Activated CD8-positive, alpha-beta T cell treated with anti-CD3 and anti-CD28 coated beads, Interleukin-2, amount 10 ng/mL, durations not matched to agents 7 days and 5 days (primary cell): ENCODE measurements at places on chromosomes 4 and X. TPM values are rescaled to one million over a fixed set of nuclear protein-coding genes. Genes with fewer than 3 reads are reported as not detected.

The HTR2C gene
- not detected for total RNA-seq

The EMCN gene
- total RNA-seq, result not detected

The PRICKLE3 gene
- 13.9 TPM for total RNA-seq

The MUC7 gene
- total RNA-seq, result not detected

The CT55 gene
- not detected for total RNA-seq

DNA sequence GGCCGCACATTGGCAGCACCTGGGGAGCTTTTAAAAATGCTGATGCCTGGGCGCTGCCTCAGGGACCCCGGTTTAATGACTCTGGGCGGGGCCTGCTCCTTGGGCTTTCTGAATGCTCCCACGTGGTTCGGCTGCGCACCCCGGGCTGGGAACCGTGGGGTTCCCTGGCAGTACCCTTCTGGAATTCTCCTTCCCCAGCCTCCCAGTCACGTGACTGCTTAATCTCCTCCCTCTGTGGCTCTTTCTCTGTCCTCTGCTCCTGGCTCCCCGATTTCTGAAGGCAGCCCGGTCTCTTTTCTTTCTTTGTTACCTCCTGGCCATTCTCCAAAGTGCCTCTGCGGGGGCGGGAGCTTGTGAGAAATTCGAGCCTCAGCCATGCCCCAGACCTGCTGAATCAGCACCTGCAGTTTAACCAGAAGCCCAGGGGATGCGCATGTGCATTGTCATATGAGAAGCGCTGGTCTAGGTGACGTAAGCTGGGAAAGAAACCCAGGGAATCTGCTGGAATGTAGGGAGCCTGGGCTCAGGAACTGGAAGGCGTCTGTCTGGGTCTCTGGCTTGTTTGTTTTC is 16.6 kb downstream of the CLCN4 start:
- DNase-seq, result no peak

- DNase-seq, result no peak
Observed at GRCh38 chr4:157421365-157421764, 200.8 kb downstream of the GRIA2 start.

DNA sequence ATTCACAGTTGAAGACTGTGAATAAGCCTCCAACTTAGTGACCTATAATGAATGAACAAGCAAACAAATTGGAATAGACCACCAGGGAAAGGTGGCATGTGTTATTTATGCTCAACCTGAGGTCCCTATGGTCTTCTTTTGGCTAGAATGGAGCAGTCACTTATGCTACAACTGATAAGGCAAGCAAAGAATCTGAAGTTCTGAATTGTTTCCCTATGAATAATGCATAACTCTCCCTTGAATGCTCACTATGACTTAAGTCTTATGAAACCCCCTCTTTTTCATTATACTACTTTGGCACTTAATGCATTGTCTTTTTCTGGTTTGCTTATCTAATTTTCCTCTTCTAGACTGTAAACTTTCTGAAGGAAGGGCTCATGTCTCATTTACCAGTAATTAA is 2.6 kb downstream of the GIMD1 start:
- DNase-seq, result no peak

DNA sequence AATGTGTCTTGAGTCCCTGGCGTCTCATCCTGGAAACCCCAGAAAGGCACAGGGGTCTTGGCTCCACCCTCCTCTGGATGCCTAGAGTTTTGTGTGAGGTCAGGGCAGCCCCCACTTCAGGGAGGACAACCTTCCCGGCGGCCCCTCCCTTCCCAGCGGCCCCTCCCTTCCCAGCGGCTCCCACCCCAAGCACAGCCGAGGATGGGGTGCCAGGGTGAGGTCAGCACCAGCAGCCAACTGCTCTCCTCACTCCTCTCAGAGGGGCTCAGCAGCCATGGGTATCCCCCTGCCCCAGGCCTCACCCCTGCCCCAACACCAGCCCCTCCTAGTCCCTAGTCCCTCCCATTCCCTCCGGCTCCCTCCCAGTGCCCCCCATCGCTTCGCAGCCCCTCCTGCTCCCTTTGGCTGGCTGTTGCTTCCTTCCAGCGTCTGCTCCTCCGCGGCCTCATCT is 17.4 kb downstream of the DGKQ start:
- DNase-seq, result no peak

DNA sequence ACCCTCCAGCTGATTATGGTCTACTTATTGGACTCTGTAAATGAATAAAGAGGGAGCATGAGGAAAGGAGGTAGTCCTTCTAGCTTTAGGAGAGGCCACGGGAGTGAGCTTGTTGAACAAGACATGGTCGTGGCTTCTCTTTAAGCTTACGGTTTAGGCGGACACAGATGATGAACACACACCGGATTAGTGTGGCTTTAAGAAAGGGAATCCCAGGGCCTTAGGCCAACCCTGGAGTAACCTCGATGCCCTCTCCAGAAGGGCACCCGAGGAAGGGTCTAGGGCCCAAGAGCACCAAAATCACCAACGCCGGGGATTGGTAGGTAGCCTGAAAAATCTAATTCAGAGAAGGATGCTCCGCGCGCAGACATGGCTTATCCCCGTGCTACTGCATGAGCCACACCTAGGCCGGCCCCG is 39.4 kb downstream of the ERVMER34-1 start:
- DNase-seq, result no peak

- DNase-seq, result no peak
Observed at GRCh38 chrX:35722128-35722527, 76.0 kb upstream of the MAGEB16 start.

GRCh38 chrX:19332983-19333382 is 10.7 kb upstream of the PDHA1 start:
- DNase-seq, result no peak

DNA sequence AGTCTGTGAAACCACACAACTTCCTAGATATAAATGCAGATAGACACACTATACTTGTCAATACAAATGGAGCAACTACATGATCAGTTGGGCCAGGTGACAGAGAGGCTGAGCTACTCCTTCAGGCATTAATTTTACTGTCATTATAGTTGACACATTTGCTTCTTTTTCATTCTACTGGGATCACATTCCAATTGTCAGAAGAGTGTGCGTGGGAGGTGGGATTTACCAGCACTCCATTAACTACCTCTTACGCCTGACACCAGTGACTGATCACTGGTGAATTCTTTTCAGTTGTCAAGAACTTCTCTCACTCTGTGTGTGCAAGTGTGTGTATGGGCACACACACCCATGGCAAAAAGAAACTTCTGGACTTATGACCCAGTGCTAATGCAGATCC is 94.2 kb upstream of the DIAPH2 start:
- no peak for DNase-seq

DNA sequence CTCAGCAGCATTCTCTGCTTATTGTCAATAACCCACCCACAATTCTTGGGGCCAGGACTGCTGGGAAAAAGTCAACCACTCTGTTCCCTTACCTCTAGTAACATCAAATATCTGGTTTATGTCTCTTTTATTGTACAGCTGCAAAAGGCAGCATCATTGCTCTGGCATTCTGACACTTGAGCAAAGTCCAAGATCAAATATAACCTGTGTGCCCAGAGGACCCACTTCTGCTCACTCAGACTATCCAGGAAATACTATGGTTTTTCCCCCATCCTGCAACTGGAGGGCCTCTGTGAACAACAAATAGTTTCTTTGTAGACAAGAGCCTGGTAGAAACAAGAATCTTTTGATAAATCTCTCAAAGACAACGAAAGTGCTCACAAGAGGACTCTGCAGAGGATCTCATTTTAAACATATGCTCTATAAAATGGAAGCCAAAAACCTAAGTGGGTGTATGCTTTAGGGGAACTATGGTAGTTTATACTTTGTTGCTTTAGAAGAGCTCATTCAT is 154.7 kb downstream of the RAB28 start:
- no peak for DNase-seq

DNA sequence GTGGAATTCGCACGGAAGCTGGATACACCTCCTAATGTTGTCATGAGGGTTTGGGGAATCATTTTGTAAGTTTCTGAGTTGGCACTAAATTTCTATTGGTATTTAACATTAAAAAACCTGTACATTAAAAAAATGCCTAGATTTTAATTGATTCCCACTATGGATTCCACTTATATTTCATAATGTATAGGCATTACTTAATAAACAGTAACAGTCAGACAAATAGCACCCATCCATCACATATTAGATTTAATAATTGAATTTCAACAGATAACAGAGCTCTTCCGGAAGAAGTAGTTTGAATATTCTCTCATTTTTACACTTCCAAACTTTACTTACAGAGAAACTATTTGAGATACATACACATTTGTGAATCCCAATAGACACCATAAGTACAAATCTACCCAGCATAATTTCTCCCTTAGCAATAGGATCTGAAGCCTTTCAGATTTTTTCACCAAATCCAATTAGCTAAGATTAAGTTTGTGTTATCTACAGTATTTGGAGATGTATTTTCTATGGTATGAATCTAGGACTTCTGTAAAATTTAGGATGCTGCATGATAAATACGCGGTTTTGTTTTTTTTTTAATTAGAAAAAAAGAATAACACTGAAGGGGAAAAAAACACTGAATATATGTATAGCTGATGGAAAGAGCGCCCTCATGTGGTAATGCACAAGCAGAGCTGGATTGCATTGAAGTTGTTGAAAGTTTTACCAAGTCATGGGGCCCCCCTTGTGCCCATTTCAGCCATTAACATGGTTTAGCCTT is 12.2 kb upstream of the ODAM start:
- peak; percentile 26 for DNase-seq

DNA sequence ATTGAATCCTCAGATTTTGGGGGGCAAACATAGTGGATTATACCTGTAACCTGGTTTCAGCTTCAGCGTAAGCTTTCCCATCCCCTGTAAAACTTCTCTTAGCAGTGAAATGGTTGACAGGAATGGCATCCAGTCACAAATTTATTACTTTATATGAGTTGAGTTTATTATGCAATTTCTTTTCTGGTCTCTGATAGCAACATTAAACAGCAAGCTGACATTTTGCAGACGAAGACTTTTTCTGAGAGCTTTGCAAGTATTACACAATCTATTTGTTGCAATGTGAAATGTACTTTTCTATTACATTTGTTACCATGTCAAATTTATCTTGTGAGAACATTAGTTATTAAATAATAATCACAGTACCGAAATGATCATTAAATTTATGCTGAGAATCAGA is 60.6 kb downstream of the GSPT2 start:
- no peak for DNase-seq
